Stimulated activated CD8-positive, alpha-beta memory T cell treated with anti-CD3 and anti-CD28 coated beads, Interleukin-15, amount 100 ng/mL, for 48 hours (primary cell): ENCODE measurements at places on chromosomes 3 and 15.
A peak's percentile ranks its signal among the peaks of the same experiment; 100 is the strongest.

GRCh38 chr3:155876503-155876902 lies 6.1 kb downstream of the GMPS start:
- DNase-seq: no peak

DNA sequence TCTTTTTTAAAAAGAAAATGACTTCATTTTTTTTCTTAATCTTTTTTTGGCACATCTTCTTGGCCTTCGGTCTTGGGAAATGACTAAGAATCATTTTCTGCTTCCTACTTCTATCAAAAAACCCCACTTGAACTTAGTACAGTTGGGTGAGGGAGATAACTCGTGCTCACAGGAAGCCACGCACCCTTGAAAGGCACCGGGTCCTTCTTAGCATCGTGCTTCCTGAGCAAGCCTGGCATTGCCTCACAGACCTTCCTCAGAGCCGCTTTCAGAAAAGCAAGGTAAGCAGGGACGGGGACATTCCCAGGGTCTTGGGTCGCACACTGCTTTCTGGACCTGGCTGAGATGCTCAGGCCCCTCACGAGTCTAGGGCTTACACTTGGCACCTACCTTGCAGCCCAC lies at the start of gene CCR4:
TSS of gene CCR4 (plus strand) at position 235 of the 402 bp plus-strand sequence. CDS start 1,779 bp downstream, outside the sequence.
- DNase-seq: peak; percentile 52

GRCh38 chr3:83011481-83011880 lies 1250.0 kb upstream of the GBE1 start:
- DNase-seq: no peak

GRCh38 chr15:95868450-95868849 lies 462.1 kb upstream of the NR2F2 start:
- DNase-seq: no peak

- no peak for DNase-seq
Measured at GRCh38 chr3:85864896-85865295, 906.1 kb downstream of the CADM2 start.

- no peak for DNase-seq
Measured at GRCh38 chr3:144942093-144942837, 970.6 kb downstream of the DIPK2A start.

DNA sequence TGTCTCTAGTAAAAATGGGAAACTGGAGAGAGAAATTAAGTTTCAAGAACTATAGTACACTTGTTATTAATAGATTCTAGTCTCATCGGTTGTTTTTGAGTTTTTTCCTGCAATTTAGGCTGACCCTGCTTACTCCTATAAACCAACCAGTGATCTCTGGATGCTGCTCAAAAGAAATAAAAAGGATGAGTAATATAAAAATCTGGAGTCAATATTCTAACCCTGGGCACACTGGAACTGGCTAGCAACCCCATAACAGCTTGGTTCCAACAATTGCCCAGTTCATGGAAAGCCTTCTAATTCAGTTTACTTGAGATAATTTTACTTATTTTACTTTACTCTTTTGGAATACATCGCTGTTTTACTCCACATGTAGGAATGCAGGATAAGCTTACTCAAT lies 211.6 kb downstream of the GBE1 start:
- DNase-seq: no peak

DNA sequence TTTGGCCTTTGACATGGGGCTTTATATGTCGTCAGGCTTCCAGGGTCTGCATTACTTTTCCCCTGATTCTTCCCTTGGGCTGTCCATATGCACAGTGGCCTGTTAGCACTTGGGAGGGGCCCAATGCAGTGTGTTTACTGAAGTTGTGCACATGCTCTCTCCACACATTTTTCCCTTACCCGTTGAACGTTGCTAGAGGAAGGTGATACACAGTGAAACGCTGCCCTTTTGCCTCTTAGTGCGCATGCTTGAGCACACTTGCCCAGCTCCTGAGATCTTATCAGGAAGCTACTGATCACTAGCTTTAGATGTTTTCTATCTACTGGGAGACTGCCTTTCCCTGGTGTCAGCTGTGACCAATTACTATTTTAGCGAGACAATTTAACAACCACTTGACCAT lies 1198.0 kb downstream of the ROBO1 start:
- DNase-seq: no peak

- DNase-seq: no peak
Measured at GRCh38 chr3:66609660-66610561, 109.1 kb upstream of the LRIG1 start.

- DNase-seq: no peak
Measured at GRCh38 chr3:157824281-157824680, 281.9 kb downstream of the SHOX2 start.

DNA sequence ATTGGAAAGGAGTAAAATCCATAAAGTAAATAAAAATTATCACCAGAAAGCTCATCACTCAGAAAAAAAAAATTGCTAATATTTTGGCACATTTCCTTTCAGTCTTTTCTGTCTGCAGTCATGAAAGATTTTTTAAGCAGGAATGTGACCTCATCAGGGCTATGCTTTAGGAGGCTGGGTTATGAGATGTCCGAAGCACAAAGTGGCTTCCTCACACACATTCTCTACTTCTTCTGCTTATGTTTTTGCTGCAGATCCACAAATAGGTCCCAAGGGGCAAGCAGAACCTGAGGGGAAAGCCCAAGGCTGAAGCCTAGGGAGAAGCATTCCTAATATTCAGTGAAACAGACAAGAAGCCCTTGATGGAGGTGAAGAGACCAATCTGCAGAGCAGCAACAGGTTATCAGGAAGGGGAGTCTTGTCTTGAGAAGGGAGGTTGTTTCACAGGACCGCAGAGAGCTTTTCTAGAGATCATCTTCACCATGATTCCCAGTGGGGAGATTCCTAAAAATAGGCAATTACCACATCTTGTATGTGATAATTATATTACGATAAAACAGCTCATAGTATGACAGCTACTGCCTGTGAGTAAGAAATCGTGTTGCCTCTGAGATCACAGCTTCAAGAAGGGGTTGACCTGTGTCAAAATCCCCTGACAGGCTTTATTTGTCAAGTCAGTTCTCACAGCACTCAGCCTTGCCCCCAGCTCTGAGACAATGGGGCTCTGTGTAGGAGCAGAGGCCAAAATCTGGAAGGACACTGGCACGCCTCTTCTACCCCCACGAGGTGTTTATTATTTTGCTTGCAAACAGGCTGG lies 60.5 kb downstream of the IGF2BP2 start:
- no peak for DNase-seq

DNA sequence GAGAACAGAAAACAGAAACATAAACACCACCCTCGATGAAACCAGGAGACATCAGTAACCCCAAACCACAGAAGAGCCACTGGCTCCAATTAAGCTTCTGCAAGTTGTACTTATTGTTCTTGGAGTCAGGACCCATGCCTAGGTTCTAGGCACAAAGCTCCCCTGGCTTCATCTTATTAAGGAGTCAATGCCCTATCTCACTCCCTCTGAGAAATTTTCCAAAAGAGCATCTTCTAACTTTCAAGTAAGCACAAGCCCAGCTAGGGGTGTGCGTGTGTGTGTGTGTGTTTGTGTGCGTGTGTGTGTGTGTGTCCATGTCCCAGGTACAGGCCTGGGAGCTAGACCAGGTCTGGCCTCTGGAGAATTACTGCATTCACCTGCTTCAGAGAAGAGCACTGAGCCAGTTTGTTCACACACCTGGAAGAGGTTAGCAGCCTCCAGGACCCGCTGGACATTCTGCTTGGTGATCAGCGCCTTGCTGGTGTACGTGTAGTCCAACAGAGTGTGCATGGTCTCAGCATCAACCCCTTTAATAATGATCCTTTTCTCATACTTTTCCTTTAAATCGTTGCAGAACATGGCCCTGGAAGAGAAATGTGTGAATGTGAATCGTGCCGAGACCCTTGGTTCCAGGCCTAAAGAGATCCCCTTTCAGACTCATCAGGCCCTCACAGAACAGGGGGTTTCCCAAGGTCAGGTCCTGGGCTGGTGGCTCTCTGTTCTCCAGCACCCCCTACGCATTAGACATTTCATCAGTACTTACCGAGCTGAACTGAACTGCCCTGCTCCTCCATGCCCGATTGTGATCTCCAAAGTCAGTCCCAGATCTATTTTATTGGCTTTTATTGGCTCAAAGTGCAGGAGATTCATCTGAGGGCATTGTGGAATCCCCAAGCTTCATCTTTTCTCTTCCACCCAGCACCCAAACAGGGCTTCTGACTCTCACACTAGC lies 27.8 kb downstream of the KLHL6 start:
- DNase-seq: no peak

- DNase-seq: peak; percentile 71
Measured at GRCh38 chr3:126357295-126358037, at the start of gene KLF15. Gene KLF15, minus strand, starts transcription at chr3:126357408. Its CDS starts 4,486 bp downstream, at chr3:126352922.

DNA sequence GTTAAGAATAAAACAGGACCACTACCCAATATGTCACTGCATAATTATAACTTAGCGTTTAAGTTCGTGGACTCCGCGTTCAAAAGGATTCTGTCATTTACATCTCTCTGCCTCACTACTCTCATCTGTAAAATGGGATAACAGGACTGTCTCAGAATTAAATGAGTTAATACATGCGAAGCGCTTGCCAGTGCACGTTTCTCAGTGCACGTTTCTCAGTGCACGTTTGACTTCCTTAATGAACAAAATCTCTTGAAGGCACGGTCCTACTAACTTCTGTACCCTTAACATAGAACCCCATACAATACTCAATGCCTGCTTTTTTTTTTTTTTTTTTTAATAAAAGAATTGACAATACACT lies 499 bp downstream of the RABL3 start:
- no peak for DNase-seq

DNA sequence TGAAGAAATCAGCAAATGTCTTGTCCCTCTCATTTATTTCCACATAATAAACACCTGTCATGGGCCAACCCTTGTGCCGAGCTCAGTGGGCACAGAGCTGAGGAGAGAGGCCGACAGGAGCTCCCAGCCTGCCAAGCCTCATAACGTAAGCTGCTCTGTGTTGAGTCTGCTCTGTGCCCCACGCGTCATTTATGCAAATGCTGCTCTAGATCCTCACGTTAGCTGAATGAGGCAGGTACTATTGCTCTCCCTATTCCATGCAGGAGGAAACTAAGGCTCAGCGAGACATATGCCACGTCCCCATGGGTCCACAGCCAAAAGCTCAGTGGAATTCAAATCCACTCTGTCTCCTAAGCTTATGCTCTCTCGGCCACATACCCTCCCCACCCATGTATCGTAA lies 41.5 kb downstream of the EFCAB12 start:
- DNase-seq: no peak

- no peak for DNase-seq
Measured at GRCh38 chr15:69076756-69077155, 62.3 kb downstream of the NOX5 start.

GRCh38 chr3:23567917-23568316 lies 237.8 kb upstream of the UBE2E1 start:
- no peak for DNase-seq

DNA sequence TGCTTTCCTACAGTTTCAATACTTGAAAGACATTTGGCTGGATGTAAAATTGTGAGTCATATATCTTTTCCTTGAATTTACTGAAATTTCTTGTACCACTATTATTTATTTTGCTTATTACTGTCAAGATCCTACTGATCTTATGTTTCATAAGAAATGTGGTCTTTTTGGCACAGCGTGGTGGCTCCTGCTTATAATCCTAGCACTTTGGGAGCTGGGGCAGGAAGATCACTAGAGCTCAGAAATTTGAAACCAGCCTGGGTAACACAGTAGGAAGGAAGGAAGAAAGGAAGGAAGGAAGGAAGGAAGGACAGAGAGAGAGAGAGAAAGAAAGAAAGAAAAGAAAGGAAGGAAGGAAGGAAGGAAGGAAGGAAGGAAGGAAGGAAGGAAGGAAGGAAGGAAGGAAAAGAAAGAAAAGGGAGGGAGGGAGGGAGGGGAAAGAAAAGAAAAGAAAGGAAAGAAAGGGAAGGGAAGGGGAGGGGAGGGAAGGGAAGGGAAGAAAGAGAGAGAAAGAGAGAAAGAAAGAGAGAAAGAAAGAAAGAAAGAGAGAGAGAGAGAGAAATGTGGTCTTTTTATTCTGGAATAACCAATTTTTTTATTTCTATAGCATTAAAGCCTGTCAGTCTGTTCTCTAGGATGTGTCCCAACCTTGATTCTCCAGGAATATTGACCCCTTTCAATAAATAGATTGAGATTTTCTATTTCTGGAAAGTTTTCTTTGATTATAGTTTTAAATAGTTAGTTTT lies 572.0 kb upstream of the TGFBR2 start:
- no peak for DNase-seq

GRCh38 chr15:74235962-74236361 lies at the start of gene CCDC33:
Gene CCDC33, plus strand, starts transcription at chr15:74236326. Its CDS starts 394 bp downstream, at chr15:74236720.
- DNase-seq: no peak

- DNase-seq: no peak
Measured at GRCh38 chr3:113261626-113262303, 50.4 kb downstream of the BOC start.

- no peak for DNase-seq
Measured at GRCh38 chr3:165254812-165255211, 58.6 kb upstream of the SLITRK3 start.

DNA sequence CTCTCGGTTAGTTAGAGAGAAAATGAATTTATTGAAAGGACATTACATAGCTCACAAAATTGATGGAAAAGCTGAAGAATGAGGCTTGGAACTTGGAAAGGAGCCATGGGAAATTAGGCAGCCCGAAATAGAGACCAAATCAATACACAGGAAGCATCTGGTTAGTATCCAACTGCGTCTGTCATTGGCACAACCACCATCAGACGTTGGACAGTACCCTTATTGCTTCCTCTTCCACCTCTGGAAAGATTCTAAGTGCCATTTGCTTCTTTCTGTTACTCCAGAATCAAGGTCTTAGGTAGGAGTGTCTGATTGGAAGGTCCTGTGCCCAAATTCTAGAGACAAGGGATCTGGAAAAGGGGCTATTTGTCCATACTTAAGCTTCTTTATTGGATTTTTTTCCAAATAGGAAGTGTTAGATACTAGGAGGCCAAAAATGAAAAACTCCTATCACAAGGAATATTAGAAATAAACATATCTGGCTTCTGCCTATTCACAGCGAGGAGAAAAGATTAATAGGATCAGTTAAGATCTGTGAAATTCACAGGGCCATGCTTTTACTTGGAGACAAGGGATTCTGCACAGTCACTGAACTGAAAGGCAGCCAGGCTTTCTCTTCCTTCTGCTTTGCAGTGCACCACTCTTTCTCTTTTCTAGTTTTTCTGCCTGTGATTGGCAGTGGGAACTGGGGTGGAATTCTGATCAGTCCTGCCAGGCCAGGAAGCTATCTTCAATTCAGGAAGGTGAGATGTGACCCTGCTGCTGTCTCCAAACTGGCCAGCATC lies 10.7 kb upstream of the HACD2 start:
- DNase-seq: no peak

DNA sequence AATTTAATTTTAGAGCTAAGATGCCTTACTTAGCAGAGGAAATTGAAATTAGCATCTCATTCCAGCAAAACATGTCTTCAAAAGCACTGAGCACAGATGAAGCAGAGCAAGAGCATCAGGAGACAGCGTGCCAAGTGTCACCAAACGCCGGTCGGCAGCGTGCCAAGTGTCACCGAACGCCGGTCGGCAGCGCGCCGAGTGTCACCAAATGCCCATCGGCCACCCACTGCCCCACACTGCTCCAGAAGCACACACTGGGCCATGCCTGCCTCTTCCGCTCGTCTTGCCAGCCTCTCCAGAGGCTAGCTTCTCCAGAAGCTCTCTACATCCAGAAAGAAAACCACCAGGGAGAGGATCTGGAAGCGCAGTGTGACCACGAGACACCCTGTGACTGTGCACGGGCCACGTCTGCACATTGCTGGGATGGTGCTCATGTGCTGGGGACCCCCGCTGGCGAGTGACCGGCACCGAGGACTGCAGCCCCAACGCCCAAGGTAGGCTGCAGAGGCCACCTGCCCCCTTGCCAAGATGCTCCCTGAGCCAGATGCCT lies 37.8 kb downstream of the CYFIP1 start:
- DNase-seq: no peak
